ENCODE measurements at places on chromosomes 6 and 20.
A peak's percentile ranks its signal among the peaks of the same experiment; 100 is the strongest.

- no peak for DNase-seq
These were observed 114.5 kb downstream of the TOX2 start for GRCh38 chr20:44028868-44029847.

DNA sequence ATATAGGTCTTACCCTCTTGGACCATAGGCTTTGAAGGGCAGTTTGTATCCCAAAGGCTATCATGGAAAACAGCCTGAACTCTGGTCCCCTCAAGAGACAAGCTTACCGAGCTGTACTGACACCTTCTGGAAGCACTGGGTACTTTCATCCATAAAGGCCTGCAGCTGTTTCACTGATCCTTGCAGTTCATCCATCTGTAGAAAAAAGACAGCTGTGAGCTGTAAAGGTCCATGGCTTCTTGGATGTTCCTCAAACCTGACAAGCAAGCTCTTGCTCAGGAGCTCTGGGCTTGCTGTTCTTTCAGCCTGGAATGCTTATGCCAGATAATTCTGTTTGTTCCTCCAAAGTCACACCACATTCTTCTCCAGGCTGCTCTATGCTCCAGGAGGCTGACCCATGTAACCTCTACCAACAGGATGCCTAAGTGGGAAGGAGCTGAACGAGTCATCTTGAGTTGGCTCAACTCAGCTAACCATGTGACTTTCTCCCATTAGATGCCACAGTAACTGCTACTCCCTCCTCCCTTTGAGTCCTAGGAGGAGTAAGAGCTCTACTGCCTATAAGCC is 8.8 kb upstream of the NDRG3 start:
- DNase-seq, result no peak

- no peak for DNase-seq
These were observed 92.2 kb downstream of the SIM1 start for GRCh38 chr6:100372326-100373091.

GRCh38 chr6:143060806-143061596 is at the start of gene AIG1:
Gene AIG1 (plus strand): TSS chr6:143060889. CDS start chr6:143060926, 37 bp downstream.
- peak; percentile 56 for DNase-seq

GRCh38 chr20:21840991-21841390 is 135.5 kb downstream of the PAX1 start:
- DNase-seq, result no peak

GRCh38 chr20:47392015-47392720 is 35.7 kb upstream of the ZMYND8 start:
- no peak for DNase-seq

GRCh38 chr6:17986656-17987446 is 584 bp downstream of the KIF13A start:
- DNase-seq, result no peak

DNA sequence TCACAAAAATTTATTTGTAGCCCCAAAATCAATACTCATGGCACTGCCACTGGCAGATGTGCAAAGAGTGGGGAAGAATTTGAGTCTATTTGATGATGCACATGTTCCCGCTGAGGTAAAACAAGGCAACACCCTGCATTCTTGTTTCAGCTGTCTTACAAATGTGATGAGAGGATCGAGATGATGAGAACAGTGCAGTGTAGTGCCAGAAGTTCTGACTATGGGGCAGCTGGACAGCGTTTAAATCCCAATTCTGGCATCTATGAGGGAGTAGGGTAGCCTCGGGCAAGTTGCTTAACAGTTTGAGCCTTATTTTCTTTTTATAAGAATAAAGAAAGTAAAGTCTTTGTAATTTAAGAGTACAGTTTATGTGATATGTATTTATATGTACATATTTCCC is 296.7 kb upstream of the FKBP1C start:
- no peak for DNase-seq

GRCh38 chr6:127053032-127053874 is 65.2 kb upstream of the RSPO3 start:
- DNase-seq, result no peak

DNA sequence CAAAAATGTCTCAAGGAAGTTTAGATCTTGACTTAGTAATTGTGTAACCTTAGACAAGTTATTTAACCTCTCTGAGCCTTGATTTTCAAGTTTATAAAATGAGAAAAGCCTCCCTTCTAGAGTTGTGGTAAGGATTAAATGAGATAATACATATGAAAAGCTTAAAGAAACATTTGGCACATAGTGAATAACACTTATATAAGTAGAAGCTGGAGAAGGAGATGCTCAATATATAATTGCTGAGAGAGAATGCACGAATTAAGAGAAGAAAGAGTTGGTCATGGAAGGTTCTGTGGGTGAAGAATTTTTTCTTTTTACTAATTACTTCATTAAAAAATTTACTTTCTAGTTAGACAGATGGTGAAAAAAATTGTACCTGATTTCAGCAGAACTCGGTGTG is 5.3 kb downstream of the ACSS2 start:
- no peak for DNase-seq

DNA sequence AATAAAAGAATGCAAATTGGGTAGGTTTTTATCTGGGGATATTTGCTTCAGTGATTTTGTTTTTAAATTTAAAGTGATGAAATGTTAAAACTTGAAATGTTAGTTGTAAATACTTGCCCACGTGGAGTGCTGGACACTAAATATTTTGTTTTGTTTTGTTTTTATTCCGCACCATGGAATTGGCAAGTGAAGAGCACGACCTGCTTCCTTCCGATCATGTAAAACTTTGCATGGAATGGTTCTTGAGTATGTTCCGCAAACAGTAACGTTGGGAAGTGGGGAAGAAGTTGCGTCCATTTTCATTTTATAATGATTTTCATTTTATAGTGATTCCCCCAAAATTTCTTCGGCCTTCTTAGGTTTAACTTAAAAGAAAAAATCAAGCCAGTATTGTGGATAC is 765 bp downstream of the IRAK1BP1 start:
- no peak for DNase-seq

GRCh38 chr6:79436241-79436640 is 101.0 kb downstream of the LCA5 start:
- no peak for DNase-seq

DNA sequence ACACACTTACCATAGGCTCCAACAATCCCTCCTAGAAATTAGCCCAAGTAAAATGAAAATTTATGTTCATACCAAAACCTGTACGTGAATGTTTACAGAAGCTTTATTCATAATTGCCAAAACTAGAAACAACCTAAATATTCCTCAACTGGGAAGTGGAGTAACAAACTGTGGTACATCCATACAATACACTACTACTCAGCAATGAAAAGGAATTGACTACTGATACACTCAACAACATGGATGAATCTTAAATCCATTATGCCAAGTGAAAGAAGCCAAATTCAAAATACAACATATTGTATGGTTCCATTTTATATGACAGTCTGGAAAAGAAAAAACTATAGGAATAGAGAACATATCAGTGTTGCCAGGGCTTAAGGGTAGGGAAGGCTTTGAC is 19.7 kb upstream of the MMP24 start:
- no peak for DNase-seq

DNA sequence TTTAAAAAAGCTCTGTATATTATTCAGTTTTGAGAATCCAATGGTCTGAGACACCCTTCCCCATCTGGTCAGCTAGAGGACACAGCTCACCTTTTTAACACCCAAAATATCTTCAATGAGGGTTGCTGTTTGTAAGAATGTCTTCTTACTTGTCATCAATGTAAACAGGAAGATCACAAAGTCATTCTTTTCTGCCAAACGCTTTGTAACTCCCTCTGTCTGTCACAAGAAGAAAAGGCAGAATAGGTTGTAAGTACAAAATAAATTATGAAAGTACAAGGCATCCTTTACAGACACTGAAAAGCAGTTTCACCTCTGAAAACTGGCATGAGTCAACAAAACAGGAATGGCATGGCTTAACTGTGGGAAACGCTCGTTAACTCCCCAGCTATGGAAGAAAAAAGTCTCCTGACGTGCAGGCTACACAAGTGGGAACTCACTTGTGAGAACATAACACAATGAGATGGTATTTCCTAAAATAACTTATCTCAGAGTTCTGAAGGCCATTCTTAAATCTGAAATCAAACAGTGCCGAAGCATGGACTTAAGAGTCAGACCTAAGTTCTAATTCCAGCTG is 42.7 kb downstream of the TRPC4AP start:
- no peak for DNase-seq

DNA sequence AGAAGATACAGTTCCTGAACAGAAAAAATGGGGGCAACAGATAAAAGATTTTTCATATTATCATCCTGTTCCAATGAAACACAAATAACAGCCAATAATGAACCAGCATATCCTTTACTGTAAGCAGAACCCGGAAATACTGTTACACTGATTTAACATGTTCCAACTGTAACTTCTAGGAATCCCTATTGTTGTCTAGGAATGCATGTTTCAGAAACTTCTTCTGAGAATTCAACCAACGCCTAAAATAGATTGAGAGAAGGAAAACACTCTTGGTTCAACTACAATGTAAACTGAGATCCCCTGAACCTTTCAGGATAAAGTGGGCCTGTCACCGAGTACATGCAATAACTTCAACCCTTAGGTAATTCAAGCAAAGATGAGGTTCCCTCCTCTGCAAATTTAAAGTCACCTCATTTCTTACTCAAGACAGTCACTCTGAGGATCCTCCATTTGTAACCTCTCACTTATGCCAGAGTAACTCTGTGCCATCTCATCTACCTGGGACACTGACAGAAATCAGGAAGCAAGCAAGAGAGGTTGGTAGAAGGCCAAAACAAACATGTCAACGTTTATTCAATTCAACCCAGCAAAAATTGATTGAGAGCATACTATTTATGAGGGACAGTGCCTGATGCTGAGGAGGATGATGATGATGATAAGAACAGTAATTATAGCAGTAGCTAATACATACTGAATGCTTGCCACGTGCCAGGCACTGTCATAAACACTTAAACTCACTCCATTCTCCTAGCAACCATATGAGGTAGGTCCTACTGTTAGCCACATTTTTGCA is 14.1 kb downstream of the UBE3D start:
- DNase-seq, result no peak

GRCh38 chr20:8432435-8433148 is 300.5 kb downstream of the PLCB1 start:
- DNase-seq, result no peak

- DNase-seq, result no peak
These were observed 1073.0 kb upstream of the MAP3K7 start for GRCh38 chr6:91659891-91660290.

- no peak for DNase-seq
These were observed 183.1 kb downstream of the MOXD1 start for GRCh38 chr6:132218059-132218696.

DNA sequence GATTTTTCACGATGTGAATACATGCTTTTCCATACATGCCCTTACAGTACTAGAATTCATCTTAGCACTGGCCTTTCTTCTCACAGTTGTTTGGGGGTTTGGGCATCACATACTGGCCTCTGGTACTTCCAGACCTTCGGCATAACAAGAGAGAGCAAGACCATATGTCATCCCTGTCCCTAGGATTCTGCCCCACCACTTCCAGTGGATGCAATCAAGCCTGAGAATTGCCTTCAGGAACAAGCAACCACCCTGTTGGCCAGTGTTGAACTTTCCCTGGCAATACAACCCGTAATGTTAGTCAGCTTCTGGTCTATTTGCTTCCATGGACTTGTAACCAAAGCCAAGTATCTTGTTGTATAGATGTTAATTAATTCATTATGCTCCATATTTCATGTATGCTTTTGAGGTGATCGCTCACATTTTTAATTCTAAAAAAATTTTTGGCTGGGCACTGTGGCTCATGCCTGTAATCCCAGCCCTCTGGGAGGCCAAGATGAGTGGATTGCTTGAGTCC is 15.4 kb upstream of the SLPI start:
- DNase-seq, result no peak

DNA sequence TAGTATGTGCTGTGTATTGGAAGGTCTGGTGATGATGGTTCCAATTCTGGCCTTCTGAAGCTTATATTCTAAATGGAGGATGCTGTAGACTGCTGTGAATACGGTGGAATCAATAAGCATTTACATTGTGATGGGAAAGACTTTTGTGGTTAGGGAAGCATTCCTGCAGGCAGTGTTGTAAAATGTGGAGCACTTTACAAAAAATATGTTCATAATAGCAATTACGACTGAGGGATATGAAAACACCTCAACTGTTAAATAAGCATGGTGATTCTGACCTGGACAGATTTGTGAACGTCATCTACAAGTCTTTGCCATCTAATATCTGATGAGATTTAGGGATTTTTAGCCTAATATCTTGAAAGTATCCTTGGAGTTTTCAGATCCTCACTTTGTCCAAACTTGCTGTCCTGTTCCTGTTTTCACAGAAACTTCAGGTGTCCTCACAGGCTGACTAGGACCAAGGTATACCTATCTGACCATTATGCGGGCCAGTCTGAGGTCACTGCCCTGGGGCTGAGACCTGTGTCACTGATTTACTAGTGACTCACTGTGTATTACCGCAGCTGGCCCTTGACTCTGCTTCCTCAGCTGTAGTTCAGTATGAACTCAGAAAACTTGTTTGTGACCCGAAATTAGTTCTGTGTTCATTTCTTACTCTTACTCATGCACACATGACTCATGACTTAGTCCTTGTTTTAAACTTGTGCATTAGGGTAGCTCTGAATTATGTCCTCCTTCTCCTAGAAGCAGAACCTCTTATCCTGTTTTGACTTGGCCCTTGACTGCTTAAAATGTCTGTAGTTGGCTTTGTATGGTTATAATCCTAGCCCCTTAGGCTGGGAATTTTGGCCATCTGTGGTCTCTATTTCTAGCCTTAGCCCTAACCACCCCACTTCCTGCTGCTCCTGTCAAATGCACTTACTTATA is 343.0 kb downstream of the CDKAL1 start:
- no peak for DNase-seq

DNA sequence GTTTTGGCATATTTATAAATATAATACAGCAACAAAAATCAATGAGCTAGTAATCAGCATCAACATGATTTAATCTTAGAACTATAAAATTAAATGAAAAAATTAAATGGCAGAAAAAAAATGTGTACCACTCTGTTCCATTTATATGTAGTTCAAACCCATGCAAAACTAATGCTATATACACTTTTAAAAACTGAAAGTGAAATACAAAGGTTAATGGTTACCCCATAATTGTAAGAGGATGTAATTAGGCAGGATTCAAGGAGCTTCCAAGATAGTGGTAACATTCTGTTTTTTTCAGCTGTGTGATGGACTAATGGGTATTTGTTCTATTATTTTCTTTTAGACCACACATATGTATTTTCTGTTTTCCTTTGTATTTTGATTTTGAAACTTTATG is 492.1 kb downstream of the UTRN start:
- no peak for DNase-seq

DNA sequence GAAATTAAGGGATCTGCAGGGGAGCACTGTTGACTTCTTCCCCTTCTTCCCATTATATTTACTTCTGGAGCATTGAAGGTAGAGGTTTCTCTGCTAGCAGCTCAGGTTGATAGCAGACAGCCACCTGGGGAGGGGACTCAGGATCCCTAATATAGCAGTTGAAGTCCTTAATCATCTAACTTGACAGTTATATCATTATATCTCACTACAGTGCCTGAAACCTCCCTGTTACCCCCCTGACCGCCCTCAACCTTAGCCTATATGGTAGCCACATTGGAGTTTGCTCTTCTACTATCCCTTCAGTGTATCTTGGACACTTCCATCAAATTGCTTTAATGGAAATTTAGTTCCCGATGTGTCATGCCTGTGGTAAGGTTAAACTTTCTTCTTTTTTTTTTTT is 7.0 kb downstream of the RALGAPB start:
- DNase-seq, result no peak
